CD4-positive, alpha-beta T cell treated with Interleukin-15 for 1 hour (primary cell): ENCODE measurements at places on chromosomes 7 and 10.

- no peak for DNase-seq
These were observed 258.2 kb downstream of the KIF20B start for GRCh38 chr10:89959433-89960110.

DNA sequence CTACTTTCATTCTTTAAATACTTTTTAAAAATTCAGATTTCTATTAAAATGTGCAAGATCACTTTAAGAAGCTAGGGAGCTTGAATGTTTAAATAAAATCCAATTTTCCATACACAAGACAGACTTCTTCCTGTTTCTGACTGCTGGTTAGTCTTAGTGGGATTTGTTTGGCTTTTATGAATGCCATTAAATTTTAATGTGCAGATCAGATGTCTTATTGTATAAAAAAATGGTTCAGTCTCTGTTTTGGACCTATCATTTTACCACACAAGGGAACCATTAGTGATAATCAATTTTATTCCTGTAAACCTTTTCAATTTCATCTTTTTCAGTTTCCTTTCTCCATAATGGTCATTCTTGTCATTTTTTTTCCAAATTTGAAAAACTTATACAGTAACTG is 63.2 kb downstream of the VCL start:
- no peak for DNase-seq

- DNase-seq, result no peak
These were observed 63.0 kb downstream of the FAS start for GRCh38 chr10:89053555-89053954.

GRCh38 chr10:52566471-52567246 is 205.9 kb downstream of the MBL2 start:
- DNase-seq, result no peak

DNA sequence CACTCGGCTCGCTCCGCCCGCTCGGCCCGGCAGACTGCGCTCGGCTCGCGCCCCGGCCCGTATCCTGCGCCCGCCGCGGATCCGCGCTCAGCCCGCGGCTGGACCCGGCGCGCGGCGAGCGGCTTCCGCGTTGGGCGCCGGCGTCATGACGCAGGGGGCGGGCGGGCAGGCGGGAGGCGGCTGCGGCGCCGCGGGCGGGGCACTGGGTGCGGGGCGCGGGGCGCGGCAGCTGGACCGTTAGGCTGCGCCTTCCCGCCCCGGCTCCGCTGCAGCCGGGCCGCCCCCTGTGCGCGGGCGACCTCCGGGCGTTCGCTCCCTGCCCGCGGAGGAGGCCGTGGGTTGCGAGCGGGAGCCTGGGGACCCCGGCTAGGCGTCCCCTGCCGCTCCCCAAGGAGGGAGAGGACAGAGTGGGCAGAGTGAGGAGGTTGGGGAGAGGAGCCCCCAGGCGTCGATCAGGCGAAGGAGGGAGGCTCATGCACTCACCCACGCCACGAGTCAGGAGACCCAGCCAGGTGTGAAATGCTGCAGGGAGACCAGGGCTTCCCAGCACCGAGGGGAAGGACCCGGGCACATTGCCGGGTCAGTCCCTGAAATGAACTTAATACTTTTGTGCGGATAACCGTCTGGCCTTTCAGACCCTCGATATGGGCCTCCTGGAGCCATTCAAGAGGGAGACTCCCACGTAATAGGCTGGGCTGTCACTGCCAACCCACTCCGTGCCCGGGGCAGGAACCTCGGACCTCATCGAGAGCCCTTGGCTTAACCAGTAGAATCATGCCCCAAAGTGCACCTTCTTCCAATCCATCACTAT is at the start of gene PIP4K2A:
TSS of gene PIP4K2A (minus strand) at position 100 of the 811 bp plus-strand sequence. CDS start 252 bp downstream, outside the sequence.
- DNase-seq, result peak; percentile 75

GRCh38 chr10:7301006-7301778 is 109.6 kb downstream of the SFMBT2 start:
- no peak for DNase-seq

- DNase-seq, result no peak
These were observed 167.4 kb downstream of the IMMP2L start for GRCh38 chr7:111394891-111395290.

GRCh38 chr10:123462756-123463155 is 203.4 kb upstream of the GPR26 start:
- no peak for DNase-seq

DNA sequence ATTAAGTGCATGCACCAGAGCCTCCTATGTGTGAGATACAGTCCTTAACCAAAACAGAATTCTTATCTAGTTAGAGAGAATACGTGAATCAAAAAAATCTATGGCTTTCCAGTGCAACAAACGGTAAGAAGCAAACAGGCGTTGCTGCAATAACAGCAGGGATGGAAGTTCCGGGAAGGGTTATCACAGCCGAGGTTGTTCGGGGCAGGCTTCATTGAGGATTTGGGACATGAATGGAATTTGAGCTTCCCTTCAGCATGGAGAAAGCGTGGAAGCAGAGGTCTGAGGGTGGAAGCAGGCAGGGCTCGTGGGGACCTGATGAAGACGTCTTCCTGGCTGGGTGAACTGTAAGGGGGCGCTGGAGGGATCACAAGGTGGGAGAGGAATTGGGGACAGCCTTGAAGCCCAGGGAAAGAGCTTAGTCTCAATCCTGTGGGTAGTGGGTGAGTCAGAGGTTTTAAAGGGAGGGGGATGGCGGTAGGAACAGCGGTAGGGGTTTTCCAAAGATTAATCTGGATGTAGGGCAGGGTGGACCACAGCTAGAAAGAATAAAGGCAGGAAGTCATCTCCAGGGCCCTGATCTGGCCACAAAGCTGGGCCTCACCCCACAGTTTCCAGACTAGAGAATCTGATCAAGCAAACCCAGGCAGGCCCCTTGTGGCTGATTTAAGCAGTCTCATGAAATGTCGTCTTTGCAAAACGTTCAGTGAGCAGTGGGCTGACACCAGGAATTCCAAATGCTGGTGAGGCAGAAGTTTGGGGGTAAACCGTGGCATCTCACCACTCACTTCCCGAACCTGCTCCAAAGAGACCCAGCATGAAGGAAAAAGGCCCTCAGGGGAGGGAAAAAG is 65.1 kb downstream of the CALML3 start:
- DNase-seq, result peak; percentile 9

DNA sequence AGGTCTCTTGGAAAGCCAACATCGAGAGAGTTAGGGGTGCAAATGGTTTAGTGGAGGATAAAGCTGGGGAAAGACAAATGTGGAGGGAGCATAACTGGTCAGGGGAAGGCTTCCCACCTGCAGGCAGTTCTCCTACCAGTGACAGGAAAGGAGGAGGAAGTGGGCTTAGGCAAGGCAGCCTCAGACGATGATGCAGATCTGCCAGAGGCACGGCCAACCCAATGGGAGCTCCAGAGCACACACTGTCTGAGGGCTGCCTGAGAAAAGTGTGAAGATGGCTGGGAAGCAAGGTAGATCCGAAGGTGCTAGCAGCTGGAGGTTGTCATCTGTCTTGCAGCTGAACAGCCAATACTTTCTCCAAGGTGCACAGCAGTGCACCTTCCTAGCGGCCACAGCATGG is 178.8 kb downstream of the C7orf25 start:
- DNase-seq, result no peak

DNA sequence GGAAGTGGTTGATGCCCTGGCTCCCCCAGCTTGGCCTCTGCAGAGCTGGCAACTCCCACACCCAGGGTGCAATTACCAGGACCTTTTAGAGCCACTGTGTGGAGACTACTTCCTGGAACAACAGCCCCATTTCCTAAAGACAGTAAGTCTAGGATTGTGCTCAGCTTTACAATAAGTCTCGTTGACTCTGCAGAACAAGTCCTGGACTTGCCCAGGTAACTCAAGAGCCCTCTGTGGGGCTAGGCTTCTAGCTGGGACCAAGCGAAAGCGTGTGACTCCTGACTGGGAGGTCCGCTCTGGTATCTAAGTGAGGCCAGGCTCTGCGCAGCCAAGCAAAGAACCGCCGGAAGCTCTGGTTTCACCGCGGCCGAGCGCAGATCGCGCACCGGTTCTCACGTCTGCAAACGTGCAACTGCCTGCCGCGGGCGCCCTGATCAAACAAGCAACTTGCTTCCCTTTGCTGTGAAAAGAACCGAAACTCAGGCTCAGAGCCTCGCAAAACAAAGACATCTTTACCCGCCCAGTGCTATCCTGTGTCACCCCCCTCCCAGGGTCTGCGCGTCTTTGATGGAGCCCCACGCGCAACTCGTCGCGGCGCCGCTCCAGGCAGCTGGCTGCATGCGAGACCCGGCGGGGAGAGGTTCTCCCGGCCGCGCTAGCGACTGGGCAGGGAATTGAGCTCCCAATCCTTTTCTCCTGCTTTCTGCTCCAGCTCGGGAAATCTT is 4.4 kb upstream of the PDLIM1 start:
- peak; percentile 79 for DNase-seq

DNA sequence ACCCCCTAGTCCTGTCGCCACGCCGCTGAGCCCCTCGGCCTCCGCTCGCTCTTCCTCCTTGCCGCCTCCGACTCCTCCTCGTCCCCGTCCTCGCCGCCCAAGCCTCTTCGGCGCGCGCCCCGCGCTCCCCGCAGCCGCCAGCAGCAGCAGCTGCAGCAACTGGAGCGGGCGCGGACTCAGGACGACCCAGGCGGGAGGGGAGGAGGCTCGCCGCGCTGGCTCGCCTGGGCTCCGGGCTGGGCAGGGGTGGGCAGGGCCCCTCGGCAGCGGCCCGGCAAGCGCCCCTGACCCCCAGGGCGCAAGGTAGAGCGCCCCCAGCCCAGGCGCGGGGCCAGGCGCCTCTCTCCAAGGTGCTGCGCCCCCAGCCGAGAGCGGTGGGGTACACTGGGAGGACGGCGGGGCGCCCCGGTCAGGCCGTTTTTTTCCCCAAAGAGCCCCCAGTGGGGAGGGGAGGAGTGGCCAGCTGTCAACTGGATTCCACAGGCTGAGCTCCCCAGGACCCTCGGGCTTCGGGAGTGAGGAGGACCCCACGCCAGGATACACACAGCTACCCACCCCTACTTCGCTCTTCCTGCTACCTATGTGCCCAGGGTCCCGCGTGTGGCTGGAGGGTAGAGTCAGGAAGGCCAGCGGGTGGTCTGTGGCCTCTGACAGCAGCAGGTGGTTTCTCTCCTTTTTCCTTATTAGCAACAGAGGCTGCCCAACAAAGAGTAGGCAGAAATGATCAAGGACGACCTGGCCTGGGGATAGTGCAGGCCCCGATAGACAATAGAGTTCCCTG is 903 bp upstream of the KCNMA1 start:
- DNase-seq, result no peak

GRCh38 chr7:104414216-104414615 is 85.8 kb downstream of the LHFPL3 start:
- no peak for DNase-seq

DNA sequence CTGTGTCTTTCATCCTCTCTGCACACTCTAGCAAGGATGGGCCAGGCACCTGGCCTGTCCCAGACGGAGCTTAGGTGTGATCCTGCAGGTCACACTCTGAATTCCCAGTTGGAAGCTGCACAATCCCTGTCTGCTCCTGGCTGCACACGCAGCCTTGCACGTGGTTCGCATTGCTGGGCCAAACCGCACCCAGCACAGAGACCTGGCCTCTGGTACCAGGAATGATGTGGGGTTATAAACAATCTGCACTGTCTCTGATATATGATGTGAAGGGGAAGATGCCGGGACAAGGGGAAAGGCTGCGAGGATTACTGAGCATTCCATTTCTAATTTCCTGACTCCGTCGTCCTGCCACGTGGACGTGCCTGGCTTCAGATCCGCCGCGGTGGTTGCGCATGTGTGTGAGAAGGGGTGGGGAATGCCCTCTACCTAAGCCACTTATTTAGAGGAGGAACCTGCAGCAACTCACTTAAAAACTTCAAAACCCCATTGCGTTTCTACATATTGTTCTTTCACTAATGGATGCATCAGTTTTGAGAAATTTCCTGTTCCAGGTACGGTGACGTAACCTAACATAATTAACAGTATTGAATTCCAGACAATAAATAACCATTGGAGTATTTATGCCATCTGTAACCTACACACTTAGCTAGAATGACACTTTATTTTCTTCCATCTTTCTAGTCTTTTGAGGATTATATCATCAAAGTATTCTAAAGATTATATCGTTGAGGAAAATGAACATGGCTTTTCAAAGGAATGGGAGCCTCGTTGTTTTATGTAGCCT is 559.7 kb upstream of the MGMT start:
- DNase-seq, result no peak

- DNase-seq, result no peak
These were observed 15.6 kb upstream of the PLEKHS1 start for GRCh38 chr10:113735913-113736312.

DNA sequence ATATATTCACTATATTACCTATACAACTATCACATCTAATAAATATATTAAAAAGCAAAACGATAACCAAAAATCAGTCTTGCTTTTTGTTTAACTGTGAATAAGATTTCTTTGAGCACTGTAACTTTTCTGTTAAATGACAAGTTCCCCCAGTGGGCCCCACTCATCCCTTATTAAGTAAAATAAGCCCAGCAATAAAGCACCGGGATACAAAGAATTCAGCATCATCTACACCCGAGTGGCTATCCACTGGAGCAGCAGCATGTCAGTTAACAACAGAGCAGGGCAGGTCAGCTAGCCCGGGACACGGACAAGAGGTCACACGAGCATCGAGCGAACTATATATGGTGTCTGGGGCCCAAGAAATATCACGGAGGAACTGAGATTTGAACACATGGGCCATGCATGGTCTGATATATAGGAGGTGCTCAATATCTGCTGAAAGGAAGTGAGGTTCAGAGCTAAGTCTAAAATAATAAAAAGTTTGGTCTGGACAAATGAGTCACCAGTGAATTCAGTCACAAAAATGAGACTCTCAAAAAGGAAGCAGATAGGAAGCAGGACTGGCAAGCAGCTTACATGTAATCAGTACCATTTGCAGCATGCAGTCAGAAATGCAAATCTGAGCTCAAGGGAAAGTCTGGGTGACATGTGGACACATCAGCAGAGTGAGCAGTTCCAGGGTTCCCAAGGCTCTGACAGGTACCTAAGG is 4.1 kb downstream of the ERCC6 start:
- no peak for DNase-seq

DNA sequence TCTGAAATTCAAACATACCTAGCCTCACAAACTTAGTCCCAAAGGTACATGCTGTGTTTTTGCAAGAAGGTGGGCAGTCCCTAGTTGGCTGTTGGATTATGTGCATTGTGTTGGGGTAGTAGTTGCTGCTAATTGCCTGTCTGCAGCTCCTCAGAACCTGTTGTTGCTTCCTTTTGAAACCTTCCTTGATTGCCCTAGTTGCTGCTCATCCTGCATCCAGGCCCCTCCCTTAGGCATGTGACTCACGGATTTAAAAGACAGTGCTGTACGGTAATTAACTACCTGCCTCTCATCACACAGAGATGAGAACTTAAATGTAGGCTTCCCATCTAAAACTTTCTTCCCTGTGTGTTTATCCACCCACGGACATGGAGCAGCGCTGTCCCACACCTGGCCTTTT is 67.7 kb downstream of the BMPR1A start:
- DNase-seq, result no peak
